ENCODE measurements at places on chromosomes 6 and 20.

DNA sequence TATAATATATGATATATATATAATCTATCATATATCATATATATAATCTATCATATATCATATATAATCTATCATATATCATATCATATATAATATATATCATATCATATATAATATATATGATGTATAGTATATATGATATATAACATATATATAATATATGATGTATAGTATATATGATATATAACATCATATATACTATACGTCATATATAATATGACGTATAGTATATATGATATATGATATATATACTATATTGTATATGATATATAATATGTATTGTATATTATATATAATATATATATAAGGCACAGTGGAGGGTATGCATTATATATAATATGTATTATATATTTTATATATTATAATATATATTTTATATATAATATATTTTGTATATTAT lies 36.7 kb downstream of the PTPRA start:
- no peak for DNase-seq

DNA sequence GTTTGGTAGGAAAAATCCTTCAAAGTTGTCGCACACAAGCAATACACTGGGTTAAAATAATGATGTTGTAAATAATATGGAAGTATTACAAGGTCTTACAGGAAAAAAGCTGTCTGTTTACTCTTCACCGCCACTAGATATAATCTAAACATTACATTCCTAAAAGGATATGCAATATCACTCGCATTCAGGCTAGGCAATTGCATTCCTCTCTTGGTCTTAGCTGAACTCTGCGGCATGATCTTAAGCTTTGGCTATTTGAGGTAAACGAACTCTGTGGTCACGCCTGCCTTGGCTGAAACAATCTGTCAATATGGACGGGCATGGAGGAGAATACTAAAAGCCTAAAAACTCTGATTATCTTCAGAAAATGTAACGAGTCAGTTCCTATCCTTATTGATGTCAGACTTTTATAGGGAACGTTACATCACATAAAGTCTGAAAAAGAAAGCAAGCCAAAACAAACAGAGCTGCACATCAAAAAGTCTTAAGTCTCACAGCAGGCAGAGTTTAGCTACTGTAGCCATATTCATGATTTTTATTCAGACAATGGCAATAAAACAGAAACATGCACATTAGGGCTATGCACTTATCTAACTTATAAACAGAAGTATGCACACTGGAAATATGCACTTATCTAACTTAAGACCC lies 30.8 kb upstream of the FILIP1 start:
- DNase-seq: no peak

DNA sequence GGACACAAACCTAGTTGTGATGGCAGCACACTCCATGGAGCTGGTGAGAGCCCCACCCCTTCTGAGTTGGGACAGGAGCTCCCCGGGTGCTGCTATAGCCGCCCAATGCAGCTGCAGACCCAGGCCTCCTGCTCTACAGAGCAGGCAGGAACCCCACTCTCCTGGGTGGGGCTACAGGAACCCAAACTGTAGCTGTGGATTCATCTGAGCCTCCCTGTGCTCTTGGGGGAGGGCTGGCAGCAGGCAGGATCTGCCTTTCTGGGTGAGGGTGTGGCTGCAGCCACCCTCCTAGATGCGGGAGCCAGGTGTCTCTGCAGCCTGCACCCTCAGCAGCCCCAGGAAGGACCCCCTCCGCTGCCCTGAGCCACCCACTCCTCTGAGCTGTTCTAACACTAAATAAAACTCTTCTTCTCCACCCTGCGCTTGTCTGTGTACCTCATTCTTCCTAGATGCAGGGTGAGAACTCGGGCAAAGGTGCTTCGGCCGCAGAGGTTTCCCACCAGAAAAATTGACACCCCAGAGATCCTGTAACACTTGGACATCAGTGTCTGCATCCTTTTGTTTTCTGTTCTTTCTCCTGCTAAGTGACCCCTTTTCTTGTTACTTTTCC lies 55.2 kb upstream of the KIF13A start:
- no peak for DNase-seq

GRCh38 chr6:15504581-15505350 lies 158.1 kb downstream of the DTNBP1 start:
- DNase-seq: peak; percentile 79

GRCh38 chr6:27650620-27651370 lies 177.9 kb upstream of the ZNF184 start:
- DNase-seq: no peak

DNA sequence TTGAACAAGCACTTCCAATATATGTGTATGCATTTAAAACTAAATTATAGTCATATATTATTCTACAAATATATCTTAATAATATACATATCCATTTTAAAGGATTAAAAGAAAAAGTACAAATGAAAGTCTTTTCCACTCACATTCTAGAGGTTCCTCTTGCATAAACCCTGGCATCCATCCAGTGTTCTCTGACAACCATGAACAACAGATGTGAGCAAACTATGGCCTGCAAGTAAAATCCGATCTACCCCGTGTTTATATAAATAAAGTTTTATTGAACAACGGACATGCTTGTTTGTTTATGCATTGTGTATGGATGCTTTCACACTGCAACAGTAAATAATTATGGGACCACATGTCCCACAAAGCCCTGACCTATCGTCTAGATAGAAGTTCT lies 1122.3 kb downstream of the EPHA7 start:
- no peak for DNase-seq

- DNase-seq: no peak
Measured at GRCh38 chr6:130132286-130132701, 90.5 kb downstream of the SAMD3 start.

DNA sequence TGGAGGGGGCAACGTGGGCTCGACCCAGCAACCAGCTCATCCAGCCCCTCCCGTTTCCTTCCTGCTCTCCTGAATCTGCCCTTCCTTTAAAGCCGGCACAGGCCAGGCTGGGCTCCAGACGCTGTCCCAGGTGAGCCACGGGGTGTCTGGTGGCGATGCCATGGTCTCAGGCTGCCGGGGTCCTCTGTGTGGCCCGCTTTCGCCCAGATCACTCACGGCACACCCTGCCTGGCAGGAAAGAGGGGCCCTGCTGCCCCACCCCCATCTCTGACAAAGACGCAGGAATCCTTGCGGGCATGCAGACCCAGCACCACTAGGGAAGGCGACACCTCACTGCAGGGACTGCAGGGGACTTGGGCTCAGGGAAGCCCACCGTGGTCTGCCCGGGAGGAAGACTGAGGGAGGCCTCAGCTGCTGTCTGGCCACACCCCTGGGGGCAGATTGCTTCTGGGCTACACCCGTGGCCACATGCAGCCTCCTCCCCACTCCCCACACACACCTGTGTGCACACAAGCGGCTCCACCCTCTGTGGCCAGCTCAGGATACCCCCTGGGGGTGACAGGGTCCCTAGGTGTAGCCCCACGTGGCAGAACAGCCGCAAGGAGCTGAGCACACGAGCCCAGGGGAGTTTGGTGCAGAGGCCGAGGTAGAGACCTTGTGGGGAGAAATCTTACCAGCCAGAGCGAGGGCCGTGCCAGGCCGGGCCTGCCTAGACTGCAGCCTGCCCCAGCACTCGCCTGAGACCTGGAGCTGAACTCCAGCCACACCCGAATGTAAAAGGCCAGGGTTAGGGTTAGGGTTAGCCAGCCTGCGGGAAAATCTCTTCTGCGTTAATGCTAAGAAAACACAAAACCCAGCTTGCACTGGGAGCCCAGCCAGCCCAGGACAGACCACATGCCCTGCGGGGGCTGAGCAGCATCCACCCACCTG lies 104.6 kb downstream of the DLL1 start:
- no peak for DNase-seq

DNA sequence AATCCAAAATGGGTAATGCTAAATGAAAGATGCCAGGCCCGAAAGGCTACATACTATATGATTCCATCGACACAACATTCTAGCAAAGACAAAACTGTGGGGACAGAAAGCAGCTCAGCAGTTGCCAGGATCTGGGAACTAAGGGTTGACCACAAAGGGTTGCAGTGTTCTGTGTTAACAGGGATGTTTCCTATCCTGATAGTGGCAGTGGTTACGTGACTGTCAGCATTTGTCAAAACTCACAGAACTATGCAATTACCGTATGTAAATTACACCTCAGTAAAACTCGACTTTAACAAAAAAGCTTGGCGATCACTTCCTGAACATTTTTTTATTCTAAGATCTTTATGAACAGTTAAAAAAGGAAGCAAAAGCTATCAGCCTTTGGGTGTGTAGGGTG lies 83.9 kb downstream of the BANF2 start:
- DNase-seq: no peak

DNA sequence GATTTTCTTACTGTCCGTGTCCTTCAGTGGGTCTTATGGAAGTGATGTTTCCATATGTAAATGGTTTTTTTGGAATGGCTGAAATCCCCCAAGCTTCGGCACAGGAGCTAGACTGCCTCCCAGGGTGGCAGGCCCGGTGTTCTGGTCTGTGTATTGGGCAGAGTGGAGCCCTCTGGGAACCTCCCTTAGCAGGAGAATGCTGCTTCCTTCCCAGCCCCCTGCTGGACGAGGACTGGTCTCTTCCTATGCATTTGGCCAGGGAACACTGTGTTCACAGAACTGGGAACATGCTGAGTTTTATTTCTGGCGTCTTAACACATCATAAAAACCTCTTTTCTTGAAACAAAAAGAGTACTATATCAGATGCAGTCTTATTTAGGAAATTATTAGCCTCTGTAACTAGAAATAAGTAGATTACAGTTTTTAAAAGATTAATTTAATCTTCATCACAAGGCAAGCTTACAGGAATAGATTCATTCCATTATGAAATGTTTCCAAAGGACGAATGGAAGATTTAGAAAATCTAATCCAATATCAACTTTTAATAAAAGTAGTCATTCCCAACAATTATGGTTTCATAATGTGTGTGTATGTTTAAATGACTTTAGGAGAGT lies 56.6 kb downstream of the SYTL3 start:
- no peak for DNase-seq

DNA sequence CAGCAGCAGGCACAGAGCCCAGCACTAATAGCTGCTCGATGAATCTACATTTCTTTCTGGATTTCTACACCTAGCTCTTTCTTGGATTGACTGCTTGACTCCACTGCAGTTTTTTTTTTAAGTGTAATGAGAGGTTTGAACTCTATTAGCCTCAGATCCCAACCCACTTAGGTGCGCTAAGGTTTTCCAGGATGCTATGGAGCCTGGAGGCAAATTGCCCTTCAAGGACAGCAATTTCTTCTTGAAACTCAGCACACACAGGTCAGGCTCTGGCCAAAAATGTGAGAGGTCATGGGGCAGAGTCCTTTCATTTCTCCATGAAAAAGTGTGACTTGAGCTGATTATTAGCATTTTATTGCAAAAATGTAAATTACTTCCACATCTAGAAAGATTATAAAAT lies 52.3 kb upstream of the TIAM2 start:
- DNase-seq: no peak

- peak; percentile 86 for DNase-seq
Measured at GRCh38 chr6:109877028-109878004, 100.8 kb upstream of the GPR6 start.

GRCh38 chr6:156697225-156697830 lies 79.8 kb upstream of the ARID1B start:
- DNase-seq: no peak

DNA sequence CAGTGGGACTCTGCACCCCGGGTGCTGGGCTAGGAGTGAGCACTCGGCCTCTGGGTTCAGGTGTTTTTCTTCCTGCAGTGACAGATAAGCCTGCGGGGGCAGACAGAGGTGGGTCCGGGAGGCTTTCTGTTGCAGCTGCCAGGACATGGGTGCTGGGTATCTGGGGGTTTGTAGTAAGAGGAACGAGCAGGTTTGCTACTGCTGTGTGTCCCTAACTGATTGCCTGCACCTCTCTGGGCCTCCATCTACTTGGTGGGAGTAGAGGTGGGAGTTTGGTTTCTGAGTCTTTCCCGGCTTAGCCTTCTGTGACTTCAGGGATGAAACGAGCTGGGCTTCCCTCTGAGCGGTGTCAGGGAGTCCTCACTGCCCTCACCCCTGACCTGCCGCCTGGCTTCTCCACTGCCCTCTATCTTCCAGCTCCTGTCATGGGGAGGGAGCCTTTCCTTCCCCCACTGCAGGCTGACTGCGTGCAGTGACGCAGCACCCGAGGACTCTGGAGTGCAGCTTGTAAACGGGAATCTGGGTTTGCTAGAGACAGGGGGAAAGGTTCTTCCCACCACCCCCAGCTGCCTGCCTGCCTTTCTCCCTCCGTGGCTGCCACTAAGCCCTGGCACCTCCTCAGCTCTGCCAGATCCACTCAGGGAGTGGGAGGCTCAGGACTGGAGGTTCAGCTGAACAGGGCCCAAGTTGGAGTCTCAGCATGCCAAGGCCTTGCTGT lies 6.7 kb downstream of the DLGAP4 start:
- no peak for DNase-seq

DNA sequence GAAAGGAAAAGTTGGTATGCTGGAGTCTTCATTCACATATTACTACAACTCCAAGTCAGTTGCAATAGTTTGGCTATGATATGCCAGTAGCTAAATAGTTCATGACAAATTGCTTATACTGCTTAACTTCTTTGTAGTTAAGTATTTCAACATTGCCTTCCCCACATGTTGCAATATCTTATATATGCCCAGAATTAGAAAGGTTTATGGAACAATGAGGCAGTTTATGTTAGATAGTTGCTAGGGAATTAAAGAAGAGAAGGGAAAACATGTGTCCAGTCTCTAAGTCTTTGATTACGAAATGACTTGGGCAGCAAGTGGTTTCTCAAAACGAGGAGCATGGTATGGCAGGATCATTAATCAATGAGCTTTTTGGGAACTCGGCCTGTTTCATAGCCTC lies 145.8 kb downstream of the PLCB4 start:
- DNase-seq: no peak

All from DMS79 treated with DMSO at 0.1 percent for 48 hours (cell line).